ENCODE measurements at places on chromosomes 12 and 14.

- no peak for DNase-seq
Measured at GRCh38 chr12:115378291-115378690, 694.3 kb upstream of the TBX3 start.

DNA sequence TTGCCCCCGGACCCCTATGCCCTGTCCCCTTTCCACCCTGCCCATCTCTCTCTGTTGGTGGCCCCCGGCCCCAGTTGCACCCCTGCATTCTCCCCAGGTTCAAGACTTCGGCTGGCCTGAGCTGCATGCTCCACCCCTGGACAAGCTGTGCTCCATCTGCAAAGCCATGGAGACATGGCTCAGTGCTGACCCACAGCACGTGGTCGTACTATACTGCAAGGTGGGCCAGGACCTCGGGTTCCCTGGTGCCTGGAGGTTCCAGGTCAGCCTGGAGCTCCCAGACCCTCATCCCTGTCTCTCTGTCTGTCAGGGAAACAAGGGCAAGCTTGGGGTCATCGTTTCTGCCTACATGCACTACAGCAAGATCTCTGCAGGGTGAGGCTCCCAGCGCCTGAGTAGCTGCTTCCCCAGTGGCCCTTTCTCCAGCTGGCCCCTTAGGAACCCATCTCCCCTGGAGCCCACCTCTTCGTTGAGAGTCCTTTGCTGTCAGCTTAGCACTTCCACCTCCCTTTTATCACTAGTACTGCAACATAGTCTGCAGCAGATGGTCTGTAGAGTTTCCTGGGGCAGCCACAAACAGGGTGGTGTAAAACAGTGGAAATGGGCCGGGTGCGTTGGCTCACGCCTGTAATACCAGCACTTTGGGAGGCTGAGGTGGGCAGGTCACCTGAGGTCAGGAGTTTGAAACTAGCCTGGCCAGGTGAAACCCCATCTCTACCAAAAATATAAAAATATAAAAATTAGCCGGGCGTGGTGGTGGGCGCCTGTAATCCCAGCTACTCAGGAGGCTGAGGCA, 5.8 kb downstream of the TNS2 start:
- no peak for DNase-seq

- no peak for DNase-seq
Measured at GRCh38 chr14:48747561-48748089, 838.6 kb downstream of the RPS29 start.

- DNase-seq, result peak; percentile 13
Measured at GRCh38 chr12:84397263-84397662, 515.3 kb downstream of the SLC6A15 start.

DNA sequence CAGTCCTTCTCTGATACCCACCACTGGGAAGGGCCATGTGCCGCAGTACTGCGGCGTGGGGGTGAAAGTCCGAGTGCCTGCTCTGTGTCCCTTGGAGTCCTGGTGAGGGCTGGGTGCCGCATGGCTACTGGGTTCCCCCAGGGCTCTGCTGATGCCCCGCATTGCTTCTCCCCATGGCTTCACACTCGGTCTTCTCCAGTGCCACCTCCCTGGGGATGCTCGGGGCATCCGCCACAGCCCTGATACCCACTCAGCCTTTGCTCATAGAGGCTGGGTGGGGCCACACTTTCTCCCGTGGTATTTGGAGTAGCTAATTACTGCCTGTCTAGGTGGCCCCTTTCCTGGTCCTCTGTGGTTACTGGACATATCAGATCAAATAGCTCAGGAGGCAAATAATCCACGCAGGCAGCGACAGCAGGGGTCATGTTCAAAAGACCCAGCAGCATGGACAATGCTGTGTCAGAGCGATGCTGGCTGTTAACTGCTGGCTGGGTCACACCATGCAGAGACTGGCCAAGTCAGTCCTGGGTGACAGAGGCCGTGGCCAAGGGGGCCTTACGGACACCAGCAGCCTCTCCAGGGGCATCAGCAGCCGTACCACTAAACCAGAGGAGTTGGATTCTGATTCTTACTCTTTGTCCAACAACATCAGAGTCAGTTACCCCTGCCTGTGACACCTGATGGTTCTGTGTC, 106.5 kb downstream of the ADGRD1 start:
- no peak for DNase-seq

GRCh38 chr12:93300611-93301021, 77.1 kb upstream of the NUDT4 start:
- no peak for DNase-seq

DNA sequence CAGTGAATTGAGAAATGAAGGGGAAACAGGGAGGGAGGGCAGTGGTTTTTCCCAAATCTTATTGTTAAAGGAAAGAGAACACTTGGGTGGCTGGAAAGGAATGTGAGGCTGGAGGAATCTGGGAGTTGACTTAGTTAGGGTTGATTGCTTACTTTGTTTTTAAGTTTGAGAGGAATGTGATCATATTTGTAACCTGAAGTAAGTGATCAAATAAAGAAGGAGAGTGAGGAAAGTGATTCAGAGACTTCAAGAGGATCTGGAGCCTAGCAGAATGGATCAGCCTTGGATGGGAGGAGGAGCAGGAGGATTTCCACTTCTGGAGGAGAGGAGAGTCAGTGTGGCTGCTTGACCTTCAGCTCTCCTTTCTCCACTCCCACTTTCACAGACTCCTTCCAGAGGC, 6.0 kb upstream of the LRP6 start:
- DNase-seq, result peak; percentile 69

GRCh38 chr12:80936642-80937390, 918 bp downstream of the LIN7A start:
- DNase-seq, result peak; percentile 54

DNA sequence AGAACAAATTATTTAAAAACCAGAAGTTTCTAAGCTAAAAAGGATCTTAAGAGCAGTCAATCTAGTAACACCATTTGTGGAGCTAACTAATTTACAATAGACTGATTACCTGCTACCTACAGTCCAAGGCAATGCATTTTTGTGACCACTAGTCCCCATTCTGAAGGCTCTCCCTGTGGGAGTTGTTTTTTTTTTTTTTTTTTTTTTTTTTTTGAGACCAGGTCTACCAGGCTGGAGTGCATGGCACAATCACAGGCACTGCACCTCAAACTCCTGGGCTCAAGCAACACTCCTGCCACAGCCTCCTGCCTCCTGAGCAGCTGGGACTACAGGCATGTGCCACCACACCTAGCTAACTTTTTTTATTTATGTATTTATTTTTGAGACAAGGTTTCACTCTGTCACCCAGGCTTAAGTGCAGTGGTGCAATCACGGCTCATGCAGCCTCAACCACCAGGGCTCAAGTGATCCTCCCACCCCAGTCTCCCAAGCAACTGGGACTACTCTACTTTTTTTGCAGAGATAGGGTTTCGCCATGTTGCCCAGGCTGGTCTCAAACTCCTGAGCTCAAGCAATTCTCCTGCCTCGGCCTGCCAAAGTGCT, 3.9 kb downstream of the GNPTAB start:
- DNase-seq, result no peak

Measured in fibroblast of skin of back (primary cell).